ENCODE measurements at places on chromosomes 3 and 15. TPM values are rescaled to one million over a fixed set of nuclear protein-coding genes. Genes with fewer than 3 reads are reported as not detected.

GRCh38 chr3:129030611-129031010 is 29.5 kb downstream of the EFCC1 start:
- DNase-seq, result no peak

DNA sequence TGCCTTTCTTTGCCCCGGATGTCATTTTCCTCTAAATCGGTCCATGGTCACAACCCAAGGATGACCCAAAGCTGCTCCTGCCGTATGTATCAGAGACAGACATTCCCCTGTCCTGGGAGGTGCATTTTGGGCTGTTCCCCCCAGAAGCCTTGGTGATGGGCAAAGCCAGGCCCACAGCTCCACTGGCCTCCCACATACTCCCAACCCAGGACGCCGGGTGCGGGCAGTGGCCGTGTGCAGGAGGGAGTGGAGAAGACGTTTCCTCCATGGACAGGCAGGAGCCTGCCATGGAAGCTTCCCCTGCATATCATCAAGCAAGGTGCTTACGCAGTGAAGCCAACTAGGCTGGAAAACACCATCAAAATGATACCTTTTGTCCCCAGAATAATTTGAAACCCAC is 175.0 kb downstream of the ATP10A start:
- DNase-seq, result no peak

DNA sequence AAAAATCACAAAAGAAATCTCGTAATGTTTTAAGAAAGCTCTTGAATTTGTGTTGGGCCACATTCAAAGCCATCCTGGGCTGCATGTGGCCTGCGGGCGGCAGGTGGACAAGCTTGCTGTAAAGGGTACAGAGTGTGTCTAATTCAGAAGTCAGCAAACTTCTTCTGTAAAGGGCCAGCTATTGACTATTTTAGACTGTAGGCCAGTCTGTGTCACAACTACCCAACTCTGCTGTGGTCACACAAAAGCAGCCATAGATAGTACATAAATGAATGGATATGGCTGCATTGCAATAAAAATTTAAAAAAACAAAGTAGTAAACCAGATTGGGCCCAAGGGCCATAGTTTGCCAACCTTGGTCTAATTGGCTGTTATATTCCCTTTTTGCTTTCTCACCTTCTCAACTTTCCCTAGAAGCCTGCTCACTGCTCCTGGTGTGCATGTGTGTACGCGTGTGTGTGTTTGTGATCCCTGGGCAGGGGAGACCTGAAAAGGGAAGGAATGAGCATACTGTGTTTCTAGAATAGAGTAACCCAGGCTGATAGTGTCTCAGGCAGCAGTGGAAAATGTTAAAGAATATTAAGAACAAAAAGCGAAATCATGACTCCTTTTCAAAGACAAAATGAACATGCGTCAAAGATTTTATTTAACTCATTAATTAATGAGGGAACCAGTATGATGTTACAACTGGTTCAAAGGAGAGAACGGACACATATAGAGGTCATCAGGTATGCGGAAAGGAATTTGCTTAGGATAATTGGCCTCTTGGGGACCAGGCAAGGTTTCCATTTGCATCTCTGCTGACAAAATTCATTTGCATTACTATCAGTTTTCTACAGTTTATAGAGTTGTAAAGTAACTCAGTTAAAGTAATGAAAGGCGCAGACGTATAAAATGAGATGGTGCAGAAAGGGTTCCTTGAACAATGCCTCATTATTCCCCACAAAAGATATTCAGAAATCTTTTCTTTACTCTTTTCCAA is 248.0 kb downstream of the THSD4 start:
- DNase-seq, result no peak

The KIF9 gene
- 28.7 TPM for total RNA-seq

GRCh38 chr3:63193647-63194046 is 84.5 kb upstream of the SYNPR start:
- DNase-seq, result peak; percentile 31

DNA sequence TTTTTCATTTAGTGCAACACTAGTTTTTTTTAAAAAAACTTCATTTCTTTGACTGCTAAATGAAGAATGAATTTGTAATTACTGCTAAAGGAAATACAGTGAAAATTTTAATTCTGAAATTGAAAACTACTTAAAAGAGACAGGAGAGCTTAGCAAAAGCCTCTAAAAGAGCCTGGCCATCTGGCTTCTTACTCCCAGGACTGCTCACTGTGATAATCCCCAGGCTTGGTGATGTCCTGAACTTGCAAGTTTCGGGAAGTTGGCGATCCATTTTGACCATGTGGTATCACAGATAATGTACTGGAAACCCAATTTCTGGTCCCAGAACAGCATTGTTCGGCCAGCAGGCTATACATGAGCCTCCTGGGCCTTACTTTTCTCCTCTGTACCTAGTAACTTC is 292.1 kb downstream of the FGF12 start:
- DNase-seq, result no peak

The ACTRT3 gene
- total RNA-seq, result 3.4 TPM

- peak; percentile 76 for DNase-seq
These were observed 1135.7 kb downstream of the IGSF11 start for GRCh38 chr3:117898722-117899522.

DNA sequence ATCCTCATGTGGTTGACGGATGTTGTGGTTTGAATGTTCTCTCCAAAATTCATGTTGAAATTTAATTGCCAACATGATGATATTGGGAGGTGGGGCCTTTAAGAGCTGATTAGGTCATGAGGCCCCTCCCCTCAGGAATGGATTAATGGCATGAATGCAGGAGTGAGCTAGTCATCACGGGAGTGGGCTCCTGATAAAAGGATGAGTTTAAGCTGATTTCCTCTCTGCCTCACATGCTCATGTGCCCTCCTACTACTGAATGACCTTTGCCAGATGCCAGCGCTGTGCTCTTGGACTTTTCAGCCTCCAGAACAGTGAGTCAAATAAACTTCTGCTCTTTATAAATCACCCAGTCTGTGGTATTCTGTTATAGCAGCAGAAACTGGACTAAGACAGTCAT is 111.2 kb downstream of the MYO5A start:
- no peak for DNase-seq

GRCh38 chr3:125154110-125154509 is 58.4 kb downstream of the SLC12A8 start:
- no peak for DNase-seq

The SLC22A13 gene
- total RNA-seq, result 0.26 TPM

- no peak for DNase-seq
These were observed 65.6 kb downstream of the SPSB4 start for GRCh38 chr3:141116721-141117120.

DNA sequence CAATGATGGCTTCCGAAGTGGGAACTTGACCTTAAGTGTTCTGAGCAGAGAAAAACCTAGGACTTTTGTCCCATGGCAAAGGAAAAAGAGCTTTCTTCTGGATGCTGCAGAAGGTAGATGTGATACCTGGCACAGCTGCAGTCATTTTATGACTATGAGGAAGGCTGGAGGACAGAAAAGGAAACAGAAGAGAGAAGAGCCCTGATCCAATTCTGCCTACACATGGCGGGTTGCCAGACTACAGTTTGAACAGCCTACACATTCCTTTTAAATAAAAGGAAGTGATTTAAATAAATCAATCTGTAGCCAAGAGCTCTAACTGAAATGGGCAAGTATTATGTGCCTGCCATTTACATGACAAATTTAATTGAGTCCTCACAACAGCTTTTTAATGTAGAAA is 43.6 kb upstream of the CHRNB4 start:
- peak; percentile 63 for DNase-seq

The PLA2G4E gene
- not detected for total RNA-seq

DNA sequence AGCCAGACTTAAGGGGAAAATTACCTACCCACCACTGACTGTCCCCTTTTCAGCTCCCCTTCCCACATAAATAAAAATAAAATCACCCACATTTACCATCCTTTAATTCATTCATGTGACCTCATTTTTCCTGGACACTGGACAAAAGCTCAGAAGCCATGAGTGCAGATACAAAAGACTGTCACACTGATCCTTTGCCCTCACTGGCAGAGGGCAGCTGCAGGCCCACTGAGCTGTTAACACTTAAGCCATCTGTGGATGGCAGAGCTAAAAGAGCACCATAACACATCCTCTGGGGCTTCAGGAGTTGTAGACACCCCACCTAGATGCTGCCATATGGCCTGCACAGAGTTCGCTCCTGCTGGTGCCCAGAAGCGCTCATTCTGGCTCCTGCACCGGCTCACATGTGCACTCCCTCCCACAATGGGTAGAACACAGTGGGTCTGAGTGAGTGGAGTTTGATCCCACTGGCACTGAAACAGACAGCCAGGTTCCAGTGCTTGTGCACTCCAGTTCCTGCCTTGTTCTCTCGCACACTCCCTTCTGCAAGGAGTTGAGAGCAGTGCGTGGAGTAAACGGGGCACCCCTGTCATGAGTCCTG is 38.8 kb downstream of the EDC3 start:
- DNase-seq, result no peak

The KLHL40 gene
- not detected for total RNA-seq

The MESP2 gene
- not detected for total RNA-seq

The PDCD10 gene
- total RNA-seq, result 65.7 TPM

The CHAC1 gene
- total RNA-seq, result 16.6 TPM

The SH3BP5 gene
- total RNA-seq, result 0.99 TPM

The SLC9C1 gene
- total RNA-seq, result not detected

- no peak for DNase-seq
These were observed 35.1 kb downstream of the SLMAP start for GRCh38 chr3:57791245-57791644.

- no peak for DNase-seq
These were observed 51.1 kb upstream of the CHD2 start for GRCh38 chr15:92848852-92849598.

- no peak for DNase-seq
These were observed 33.4 kb downstream of the UNC13C start for GRCh38 chr15:54011656-54012055.

The ZPLD1 gene
- not detected for total RNA-seq

GRCh38 chr3:156682501-156682900 is 8.1 kb downstream of the TIPARP start:
- DNase-seq, result peak; percentile 41

DNA sequence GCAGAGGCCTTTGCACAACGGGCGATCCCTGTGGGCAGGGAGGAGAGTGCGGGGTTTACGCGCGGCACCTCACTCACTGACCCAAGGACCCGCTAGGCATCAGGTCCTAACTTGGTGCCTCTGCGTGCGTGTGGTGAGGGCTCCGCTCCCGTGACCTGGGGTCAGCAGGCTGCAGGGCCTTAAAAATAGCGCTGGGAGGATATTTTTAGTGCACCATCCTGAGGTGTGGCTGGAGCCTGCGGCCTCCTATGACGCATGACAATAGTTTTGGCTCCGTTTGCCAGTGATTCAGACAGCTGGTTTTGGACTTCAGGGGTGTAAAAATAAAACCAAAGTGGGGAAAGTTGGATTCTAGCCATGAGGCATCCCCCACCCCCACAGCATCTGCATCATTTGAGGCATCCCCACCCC is 139.0 kb downstream of the FAM43A start:
- no peak for DNase-seq

The MORC1 gene
- not detected for total RNA-seq

The C3orf70 gene
- not detected for total RNA-seq

GRCh38 chr15:69392352-69392751 is 21.8 kb upstream of the KIF23 start:
- DNase-seq, result no peak

The SLC25A36 gene
- 55.9 TPM for total RNA-seq

GRCh38 chr3:140508550-140508949 is 169.3 kb upstream of the TRIM42 start:
- no peak for DNase-seq

GRCh38 chr3:101634591-101635196 is 42.2 kb downstream of the ZBTB11 start:
- DNase-seq, result no peak

- DNase-seq, result no peak
These were observed 6.1 kb upstream of the RUBCN start for GRCh38 chr3:197742787-197743186.

- DNase-seq, result no peak
These were observed 29.3 kb upstream of the INSYN1 start for GRCh38 chr15:73782344-73782959.

The ECE2 gene
- total RNA-seq, result not detected

- no peak for DNase-seq
These were observed 37.3 kb downstream of the CYFIP1 start for GRCh38 chr15:22942877-22943276.

GRCh38 chr3:50151728-50152127 is 3.4 kb upstream of the SEMA3F start:
- no peak for DNase-seq

GRCh38 chr3:156687023-156687422 is 12.6 kb downstream of the TIPARP start:
- DNase-seq, result peak; percentile 29

The FBXO40 gene
- total RNA-seq, result not detected

DNA sequence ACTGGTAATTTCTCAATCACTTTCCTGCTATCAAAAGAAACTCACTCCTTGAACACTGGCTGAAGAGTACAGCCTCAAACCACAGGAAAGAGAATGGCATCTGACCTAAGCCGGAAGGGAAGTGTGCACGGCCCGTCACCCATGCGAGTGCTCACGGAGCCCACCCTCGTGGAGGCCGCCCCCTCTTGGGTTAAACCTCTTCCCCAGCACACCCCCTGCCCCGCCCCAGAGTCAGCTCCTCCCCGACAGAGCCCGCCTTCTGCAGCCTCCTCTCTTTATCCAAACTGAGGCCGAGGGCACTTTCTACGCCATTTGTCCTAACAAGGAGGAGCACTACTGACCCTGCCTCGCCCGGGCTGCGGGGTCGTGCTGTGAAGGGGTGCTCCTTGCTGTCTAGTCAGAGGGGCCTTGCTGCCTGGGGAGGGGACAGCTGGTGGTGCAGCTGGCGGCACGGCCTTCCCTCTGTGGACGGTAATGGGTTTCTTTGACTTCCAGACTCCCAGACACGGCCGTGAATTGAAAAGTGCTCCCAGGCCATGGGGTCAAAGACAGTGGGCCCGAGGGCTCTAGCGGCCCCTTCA is 137.7 kb downstream of the NSMCE3 start:
- DNase-seq, result no peak

The MKRN2 gene
- total RNA-seq, result 13.5 TPM

GRCh38 chr15:66749841-66750575 is 48.0 kb downstream of the SMAD6 start:
- no peak for DNase-seq

DNA sequence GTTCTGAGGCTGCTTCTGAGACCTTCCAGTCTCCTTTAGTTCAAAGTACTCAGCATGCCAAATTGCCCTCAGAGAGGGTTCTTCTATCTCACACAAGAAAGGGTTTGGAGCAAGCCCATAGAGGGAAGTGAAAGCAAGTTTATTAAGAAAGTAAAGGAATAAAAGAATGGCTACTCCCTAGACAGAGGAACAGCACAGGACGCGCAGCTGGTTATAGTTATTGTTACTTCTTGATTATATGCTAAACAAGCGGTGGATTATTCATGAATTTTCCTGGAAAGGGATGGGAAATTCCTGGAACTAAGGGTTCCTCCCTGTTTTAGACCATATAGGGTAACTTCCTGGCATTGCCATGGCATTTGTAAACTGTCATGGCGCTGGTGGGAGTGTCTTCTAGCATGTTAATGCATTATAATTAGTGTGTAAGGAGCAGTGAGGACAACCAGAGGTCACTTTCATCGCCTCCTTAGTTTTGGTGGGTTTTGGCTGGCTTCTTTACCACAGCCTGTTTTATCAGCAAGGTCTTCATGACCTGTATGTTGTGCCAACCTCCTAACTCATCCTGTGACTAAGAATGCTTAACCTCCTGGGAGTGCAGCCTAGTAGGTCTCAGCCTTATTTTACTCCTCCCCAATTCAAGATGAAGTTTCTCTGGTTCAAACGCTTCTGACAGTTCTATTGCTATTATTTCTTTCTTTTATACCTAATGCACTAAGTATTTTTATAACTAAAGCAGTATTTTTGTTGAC is 26.3 kb downstream of the SCN11A start:
- DNase-seq, result no peak

- no peak for DNase-seq
These were observed 212.7 kb downstream of the PDZRN3 start for GRCh38 chr3:73411993-73412392.

- DNase-seq, result no peak
These were observed 103.9 kb downstream of the LRIG1 start for GRCh38 chr3:66396888-66397287.

Data from HT-29 (cell line).